ENCODE measurements at places on chromosomes 4 and X.

- no peak for DNase-seq
These were observed 636.9 kb upstream of the BOD1L1 start for GRCh38 chr4:14264437-14264836.

GRCh38 chr4:40963897-40964478 is 214.2 kb downstream of the NSUN7 start:
- no peak for DNase-seq

- no peak for DNase-seq
These were observed 48.0 kb downstream of the PROM1 start for GRCh38 chr4:16035843-16036242.

DNA sequence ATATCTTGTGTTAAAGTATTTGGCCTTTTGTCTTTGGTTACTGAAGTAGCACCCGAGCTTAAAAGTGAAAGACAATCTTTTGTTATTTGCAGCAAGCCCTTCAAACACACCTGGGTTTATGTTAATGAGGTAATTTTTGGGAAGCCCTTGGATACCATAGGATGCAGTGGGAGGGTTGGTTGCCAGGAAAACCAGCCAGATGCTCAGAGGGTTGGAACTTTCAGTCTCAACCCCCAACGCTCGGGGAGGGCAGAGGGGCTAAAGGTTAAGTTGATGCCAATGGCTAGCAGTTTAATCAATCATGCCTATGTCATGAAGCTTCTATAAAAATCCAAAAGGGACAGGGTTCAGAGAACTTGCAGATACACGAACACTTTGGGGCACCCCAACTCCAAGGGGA is 17.2 kb upstream of the GPR173 start:
- DNase-seq: no peak

DNA sequence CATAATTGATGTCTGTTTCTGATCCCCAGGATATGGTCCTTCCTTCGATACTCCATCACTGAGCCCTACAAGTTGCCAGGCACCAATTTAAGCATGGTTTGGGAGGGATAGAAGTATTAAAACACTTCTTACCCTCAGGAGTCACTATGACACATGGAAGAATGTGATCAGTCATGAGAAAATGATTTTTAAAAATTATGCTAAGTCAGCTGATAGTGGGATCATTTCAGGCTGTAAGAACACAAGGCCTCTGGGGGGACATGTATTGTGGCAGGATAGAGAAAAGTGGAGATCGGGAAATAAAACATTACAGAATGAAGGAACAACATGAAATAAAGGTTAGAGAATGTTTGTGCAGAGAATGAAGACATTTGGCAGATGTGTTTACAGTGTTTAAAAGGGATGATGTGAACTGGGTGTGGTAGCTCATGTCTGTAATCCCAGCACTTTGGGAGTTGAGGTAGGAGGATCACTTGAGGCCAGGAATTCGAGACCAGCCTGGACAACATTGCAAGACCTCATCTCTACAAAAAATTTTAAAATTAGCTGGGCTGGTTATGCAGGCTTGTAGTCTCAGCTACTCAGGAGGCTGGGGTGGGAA is 64.0 kb downstream of the ELOVL6 start:
- DNase-seq: no peak

DNA sequence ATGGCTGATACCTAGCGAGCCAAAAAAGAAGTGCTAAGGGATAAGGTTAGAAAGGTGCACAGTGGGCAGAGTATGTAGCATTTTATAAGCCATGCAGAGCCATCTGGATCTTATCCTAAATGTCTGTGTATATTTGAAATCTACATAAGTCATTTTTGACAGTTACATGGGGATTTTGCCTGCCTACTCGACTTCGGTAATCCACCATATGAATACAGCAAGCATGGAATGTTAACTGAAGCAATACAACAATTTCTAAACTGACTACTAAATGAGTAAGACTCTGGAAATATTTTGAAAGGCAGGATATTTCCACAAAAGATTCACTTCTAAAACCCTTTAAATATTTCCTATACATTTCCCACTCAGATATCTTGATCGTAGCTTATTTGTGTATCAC is 122.5 kb downstream of the KCNIP4 start:
- DNase-seq: no peak

Measured in A172 (cell line).